ENCODE measurements at places on chromosomes 2 and 18.

DNA sequence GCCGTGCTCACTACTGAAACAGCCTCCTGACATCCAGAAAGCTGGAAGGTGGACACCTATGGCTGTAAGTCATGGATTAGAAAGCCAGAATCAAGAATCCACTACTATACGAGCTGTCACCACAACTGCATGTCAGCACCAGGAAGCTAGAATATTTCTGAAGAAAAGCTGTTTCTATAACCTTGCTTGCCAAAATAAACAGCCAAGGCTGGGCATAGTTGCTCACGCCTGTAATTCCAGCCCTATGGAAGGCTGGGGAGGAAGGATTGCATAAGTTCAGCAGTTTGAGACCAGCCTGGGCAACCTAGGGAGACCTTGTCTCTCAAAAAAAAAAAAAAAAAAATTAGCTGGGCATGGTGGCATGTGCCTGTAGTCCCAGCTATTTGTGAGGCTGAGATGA lies 96.3 kb upstream of the GAREM1 start:
- DNase-seq = no peak

DNA sequence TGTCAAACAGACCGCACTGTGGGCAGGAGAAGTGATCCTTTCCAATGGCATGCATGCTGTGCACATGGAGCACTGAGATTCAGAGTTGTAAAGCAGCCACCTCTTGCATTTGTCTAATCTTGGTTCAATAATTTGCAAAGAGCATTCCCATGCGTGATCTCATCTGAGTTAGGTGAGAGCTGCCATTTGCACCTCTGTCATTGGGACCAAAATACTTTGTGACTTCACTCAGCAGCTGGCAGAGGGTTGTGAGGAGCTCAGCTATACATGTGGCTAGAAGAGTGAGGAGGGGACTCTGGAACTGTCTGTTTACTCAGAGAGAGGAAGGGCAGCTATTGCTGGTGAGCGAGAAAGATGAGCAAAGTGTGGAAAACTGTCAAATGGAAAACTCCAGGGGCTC lies 265.1 kb upstream of the TNP1 start:
- no peak for DNase-seq

GRCh38 chr2:38152035-38152434 lies 76.1 kb upstream of the CYP1B1 start:
- no peak for DNase-seq

GRCh38 chr2:81981585-81981984 lies 1677.0 kb upstream of the LRRTM1 start:
- DNase-seq = no peak

GRCh38 chr2:135279209-135279608 lies 227.1 kb downstream of the RAB3GAP1 start:
- DNase-seq = no peak

DNA sequence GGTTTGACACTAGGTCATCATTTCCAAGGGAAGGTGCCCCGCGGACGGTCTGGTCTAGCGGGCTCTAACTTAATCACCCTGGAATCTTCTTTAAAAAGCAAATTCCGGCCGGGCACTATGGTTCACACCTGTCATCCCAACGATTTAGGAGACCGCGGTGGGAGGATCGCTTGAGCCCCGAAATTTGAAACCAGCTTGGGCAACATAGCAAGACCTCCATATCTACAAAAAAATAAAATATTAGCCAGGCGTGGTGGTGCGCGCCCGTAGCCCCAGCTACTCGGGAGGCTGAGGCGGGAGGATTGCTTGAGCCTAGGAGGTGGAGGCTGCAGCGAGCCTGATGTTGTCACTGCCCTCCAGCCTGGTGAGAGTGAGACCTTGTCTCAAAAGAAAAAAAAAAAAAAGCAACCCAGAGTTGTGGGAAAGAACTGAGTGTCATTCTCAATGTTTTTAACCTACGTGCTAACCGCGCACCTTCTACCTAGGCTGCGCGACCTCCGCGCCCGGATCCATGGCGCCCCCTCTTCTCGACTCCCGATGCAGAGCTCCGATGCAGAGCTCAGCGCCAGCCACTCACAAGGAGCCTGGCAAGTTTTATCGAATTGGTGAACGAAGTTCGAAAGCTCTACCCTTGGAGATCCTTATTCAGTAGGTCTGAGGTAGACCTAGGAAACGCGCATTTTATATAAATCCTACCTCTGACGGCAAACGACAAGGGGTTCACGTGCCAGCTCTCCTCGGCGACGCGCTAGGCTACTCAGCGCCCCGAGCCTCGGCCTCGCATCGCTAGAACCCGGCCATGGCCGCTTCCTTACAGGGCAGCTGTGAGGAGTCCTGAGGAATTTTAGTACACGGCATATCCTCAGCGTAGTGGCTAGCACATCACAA lies 888 bp upstream of the TWSG1 start:
- DNase-seq = peak; percentile 1

- DNase-seq = no peak
Measured at GRCh38 chr2:60472041-60472440, 81.4 kb downstream of the BCL11A start.

Measured in T-cell (primary cell).